ENCODE measurements at places on chromosomes 12 and 14.

DNA sequence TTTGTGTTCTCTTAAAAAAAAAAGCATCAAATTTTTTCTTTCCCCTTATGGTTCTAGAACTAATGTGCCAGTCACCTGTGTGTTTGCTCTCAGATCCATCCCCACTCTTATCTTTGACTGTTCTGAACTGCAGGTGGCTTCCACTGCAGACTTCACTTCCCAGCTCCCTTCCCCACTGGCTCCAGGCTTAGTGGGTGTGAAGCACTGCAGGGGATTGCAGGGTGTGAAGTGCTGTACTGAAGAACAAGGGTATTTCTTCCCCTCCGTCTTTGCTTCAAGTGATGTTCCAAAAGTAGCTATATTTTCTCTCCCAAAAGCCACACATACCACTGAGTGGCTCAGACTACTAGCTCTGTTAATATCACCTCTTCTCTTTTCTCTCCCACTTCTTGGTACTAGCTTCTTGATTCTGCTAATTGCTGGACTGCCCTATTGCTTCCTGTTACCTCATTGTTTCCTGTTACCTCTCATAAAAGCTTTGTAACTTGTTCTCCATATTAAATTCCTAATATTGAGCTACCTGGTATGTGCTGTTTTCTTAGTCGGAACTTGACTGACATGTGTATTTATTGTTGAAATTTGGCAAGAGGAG, 115.4 kb upstream of the PRICKLE1 start:
- H3K4me3 ChIP-seq = no peak overlapping the region
- no peaks in the 10 kb centered on the region for H3K27me3 ChIP-seq
- no peaks in the 10 kb centered on the region for H3K36me3 ChIP-seq
- no peak overlapping the region for H3K27ac ChIP-seq
- H3K4me1 ChIP-seq = no peaks in the 10 kb centered on the region

DNA sequence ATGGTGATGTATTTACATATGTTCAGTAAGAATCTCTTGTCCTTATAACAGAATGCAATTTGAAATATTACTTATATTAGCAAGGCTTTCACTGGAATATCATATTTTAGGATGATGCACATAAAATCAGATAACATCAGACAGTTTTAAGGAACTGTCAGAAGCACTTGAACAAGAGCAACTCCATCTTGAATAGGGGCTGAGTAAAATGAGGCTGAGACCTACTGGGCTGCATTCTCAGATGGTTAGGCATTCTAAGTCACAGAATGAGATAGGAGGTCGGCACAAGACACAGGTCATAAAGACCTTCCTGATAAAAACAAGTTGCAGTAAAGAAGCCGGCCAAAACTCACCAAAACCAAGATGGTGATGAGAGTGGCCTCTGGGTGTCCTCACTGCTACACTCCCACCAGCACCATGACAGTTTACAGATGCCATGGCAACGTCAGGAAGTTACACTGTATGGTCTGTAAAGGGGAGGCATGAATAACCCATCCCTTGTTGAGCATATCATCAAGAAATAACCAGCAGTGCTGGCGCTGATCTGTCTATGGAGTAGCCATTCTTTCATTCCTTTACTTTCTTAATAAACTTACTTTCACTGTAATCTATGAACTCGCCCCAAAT, 27.6 kb upstream of the ETV6 start:
- peak; percentile 17 for DNase-seq
- no peak overlapping the region for H3K27ac ChIP-seq
- no peaks in the 10 kb centered on the region for H3K4me1 ChIP-seq

DNA sequence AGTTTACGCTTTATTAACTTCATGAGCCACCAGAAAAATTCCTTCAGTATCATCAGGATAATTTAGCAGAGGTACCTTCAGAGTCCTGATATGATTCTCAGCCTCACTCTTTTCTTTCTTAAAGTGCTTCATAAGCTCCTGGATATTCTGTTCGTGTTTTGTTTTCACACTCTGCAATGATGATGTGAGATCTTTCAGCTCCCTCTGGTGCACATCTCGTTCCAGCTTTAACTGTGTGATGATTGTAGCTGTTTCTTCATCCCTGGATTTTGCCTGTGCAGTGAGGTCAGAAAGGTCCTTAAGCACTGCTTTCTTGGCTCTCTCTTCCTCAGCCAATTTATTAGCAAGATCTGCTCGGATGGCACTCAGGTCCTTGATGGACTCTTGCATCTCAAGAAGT, 156.7 kb downstream of the CEP128 start:
- DNase-seq = no peak
- H3K4me1 ChIP-seq = no peaks in the 10 kb centered on the region
- H3K27me3 ChIP-seq = no peaks in the 10 kb centered on the region
- no peak overlapping the region for H3K4me3 ChIP-seq
- H3K27ac ChIP-seq = no peak overlapping the region

DNA sequence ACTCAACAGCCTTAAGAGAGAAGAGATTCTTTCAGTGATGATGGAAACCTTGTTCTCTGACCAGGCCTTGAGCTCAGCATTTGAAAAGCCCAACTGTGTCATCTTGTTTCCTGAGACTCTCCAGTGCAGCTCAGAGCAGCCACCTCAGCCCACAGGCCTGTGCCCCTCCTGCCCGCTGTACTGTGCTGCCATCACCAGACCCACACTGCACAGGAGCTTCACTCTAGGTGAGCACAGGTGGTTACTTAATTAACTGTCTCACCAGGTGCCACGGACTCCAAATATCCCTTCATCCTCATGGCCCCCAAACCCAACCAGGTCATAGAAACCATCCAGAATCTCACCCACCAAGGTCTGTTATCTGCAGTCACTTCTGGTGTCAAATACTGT, 51.3 kb downstream of the JAG2 start:
- H3K36me3 ChIP-seq = peaks cover 12% of the 10 kb centered on the region
- H3K27me3 ChIP-seq = peaks cover 9% of the 10 kb centered on the region
- no peak for DNase-seq
- H3K4me3 ChIP-seq = no peak overlapping the region

DNA sequence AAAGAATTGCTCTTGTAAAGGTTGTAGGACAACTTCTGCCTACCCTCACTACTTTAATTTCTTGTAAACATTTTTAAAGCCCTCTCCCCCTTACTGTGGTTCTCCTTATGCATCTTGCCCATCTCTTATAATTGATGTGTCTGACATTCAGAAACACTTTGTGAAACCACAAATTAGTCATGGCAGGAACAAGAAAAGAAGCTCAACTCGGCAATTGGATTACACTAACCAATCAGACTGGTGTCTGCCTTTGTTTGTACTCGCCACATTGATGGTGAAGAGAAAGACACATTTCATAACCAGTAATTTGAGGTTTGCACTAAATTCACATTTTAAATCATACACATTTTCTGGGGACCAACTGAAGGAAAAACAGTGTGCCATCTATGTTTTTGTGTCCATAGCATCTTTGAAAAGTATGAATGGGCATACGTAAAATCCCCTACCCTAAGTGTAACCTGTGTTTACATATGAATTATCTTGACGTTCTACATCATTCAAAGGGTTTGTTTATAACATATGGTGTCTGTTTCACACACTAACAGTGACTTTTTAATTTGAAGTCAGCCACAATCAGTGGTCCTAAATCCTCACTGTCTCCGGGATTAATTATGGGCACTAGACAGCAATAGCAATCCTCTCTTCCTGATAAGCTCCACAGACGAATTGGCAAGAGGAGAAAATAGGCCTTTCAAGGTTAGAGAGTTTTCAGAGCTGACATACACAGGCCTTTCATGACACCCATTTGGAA, 49.9 kb downstream of the OTX2 start:
- no peaks in the 10 kb centered on the region for H3K36me3 ChIP-seq
- peaks cover 20% of the 10 kb centered on the region for H3K27me3 ChIP-seq
- no peaks in the 10 kb centered on the region for H3K4me1 ChIP-seq
- H3K27ac ChIP-seq = no peak overlapping the region
- no peak overlapping the region for H3K4me3 ChIP-seq

DNA sequence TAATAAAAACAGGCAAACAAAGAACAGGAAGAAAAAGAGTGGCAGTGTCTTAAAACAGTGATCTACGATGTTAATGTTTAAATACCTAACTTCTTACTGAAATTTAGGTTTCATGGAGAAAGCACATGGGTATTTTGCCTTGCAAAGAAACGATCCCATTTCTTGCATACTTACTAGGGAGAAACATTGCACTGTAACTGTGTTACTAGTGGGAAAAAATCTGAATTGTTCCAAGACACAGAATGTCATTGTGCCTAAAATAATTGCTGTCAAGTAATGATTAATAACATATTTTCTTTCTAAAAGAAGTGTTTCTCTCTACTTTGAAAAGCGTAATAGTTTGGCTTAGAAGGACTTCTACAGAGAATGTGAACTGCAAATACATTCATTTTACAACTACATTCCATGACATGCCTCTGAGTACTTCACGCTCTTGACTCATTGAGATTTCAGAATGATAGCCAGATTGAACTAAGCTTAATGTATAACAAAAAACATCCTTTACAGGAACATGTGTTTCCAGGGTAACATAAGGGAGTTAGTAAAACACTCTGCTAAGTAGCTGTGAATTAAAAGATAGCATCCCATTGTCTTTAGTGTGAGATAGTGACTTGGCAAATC, 256.2 kb upstream of the CPNE8 start:
- H3K36me3 ChIP-seq = no peaks in the 10 kb centered on the region
- no peak overlapping the region for H3K4me3 ChIP-seq
- no peak overlapping the region for H3K27ac ChIP-seq

DNA sequence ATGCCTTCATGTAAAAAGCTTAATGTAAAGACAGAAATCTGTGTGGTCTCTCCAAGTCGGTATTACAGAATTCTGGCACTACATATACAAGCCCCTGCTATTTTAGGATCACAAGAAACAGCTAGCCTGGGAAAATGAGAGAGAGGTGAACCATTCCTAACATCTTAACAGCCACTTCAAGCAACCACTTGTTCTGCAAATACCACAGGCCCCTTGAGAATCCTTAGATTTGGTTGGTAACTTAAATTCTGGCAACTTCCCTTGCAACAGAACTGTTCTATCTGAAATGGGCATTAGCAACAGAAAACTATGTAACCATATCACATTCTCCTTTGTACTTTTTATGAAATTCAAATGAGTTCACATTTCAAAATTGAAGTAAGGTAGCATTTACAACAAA, 68.5 kb downstream of the SPPL3 start:
- DNase-seq = no peak
- H3K36me3 ChIP-seq = peaks cover 4% of the 10 kb centered on the region
- peak overlapping the region; percentile 77 for H3K27ac ChIP-seq
- peaks cover 71% of the 10 kb centered on the region for H3K4me1 ChIP-seq

GRCh38 chr12:4037747-4038312, 164.6 kb upstream of the PARP11 start:
- DNase-seq = no peak
- H3K27ac ChIP-seq = no peak overlapping the region
- no peak overlapping the region for H3K4me3 ChIP-seq
- no peaks in the 10 kb centered on the region for H3K27me3 ChIP-seq
- H3K4me1 ChIP-seq = peaks cover 2% of the 10 kb centered on the region

DNA sequence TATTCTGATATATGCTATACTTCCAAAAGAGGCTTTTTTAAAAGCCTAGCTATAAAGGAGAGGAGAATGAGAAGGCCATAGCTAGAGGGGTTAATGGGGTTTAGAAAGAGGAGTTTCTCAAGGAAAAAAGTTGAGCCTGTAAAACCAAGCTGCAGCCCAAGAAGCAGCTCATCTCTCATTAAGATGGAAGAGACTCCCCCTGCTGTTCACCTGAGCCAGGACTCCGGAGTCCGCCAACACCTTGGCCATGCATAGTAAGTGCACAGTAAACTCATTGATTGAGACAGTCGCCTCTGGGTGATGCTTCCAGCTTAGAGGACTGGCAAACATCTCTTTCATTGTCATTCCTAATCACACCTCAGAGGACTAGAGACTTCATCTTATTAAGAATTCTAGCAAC, 46.2 kb downstream of the ANO2 start:
- H3K4me3 ChIP-seq = no peak overlapping the region
- no peaks in the 10 kb centered on the region for H3K4me1 ChIP-seq
- H3K36me3 ChIP-seq = no peaks in the 10 kb centered on the region
- DNase-seq = no peak
- H3K27ac ChIP-seq = no peak overlapping the region
- H3K27me3 ChIP-seq = peaks cover 51% of the 10 kb centered on the region

DNA sequence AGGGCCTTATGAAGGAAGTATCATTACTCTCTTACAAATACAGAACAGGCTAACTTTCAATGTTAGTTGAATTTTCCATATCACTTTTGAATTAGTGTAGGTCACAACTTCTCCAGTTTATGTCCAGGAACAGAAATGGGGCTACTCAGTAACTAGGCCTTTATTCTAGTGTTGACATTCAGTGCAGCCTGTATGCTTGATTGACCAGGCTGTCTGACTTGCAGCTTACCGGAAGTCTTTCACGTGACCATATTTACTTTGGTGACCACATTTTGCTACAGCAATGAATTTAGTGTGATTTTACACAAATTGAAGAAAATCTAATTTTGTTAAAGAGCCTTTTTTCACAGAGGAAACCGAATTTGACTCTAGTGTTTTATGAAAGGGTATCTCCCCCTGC, 12.4 kb downstream of the MTERF2 start:
- H3K27me3 ChIP-seq = no peaks in the 10 kb centered on the region
- H3K27ac ChIP-seq = no peak overlapping the region
- H3K36me3 ChIP-seq = peaks cover 12% of the 10 kb centered on the region
- no peak for DNase-seq
- H3K4me1 ChIP-seq = peaks cover 20% of the 10 kb centered on the region

DNA sequence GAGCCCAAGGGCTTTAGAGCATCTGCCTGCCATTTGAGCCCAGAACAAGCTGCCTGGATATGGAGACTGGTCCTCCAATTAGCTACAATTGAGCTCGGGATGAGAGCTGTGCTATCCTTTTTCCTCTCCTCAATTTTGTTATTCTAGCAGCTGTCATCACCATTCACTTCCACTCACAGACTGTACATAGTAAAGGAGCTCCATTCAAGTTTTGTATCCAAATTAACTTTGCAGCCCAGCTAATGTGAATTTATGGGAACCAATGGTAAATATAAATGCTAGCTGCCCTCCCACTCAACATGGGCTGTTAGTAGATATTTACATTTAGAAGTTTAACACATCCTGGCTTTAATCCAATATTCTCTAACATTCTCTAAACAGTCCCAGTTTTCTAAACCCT, 44.6 kb downstream of the BMP4 start:
- H3K27ac ChIP-seq = no peak overlapping the region
- DNase-seq = no peak
- H3K4me1 ChIP-seq = no peaks in the 10 kb centered on the region
- H3K27me3 ChIP-seq = peaks cover 2% of the 10 kb centered on the region
- H3K36me3 ChIP-seq = no peaks in the 10 kb centered on the region

- DNase-seq = no peak
- peaks cover 70% of the 10 kb centered on the region for H3K27me3 ChIP-seq
- peak overlapping the region; percentile 77 for H3K4me3 ChIP-seq
- H3K4me1 ChIP-seq = peaks cover 6% of the 10 kb centered on the region
Measured at GRCh38 chr12:113591480-113591974, 119.9 kb upstream of the LHX5 start.

DNA sequence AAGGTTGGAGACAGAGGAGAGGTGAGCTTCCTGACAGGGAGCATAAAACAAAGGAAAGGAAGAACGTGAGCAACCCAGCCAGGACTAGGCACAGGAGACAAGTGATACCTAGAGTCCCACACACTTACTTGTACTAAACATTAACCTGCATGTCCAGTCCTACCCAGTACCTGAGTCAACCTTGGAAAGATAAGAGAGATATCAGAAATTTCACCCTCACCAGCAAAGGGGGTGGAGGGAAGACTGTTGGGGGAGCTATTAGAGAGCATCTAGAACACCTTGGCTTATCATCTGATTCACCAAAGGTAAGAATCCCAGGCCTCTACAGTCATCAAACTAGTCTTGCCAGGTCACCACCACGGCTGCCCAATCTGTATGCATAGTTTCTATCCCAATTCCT, 11.1 kb downstream of the KLHL33 start:
- H3K36me3 ChIP-seq = no peaks in the 10 kb centered on the region
- no peak overlapping the region for H3K27ac ChIP-seq
- DNase-seq = no peak
- H3K4me3 ChIP-seq = no peak overlapping the region

All from naive thymus-derived CD8-positive, alpha-beta T cell (primary cell).